ENCODE measurements at places on chromosomes 1 and 21. TPM values are rescaled to one million over a fixed set of nuclear protein-coding genes. Genes with fewer than 3 reads are reported as not detected.
A peak's percentile ranks its signal among the peaks of the same experiment; 100 is the strongest.

DNA sequence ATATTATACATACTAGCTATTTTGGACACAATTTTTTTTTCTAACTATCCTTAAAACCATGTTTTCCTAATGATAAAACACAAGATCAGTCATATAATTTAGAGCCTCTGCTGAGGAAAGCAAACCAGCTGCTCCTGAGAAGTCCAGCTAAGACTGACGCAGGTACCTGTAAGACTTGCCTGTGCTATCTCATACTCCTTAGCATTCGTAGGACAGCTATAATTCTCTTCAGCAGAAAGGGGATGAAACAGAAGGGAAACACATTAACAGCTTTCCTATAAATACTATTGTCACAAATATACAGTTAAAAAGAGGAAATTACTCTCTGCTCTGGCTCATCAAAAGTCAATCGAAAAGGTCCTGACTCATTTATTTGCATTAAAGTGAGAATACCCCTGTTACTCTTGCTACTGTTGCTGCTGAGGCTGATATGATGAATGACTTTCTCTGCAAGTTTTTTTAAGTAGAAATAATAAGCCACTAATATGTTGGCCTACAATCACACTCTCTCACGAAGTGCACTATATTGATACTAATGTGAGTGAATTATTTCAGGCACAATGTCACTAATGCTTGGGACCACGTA, 757.1 kb downstream of the KCNT2 start:
- no peak for DNase-seq
- H3K27me3 ChIP-seq = peaks cover 8% of the 10 kb centered on the region
- H3K36me3 ChIP-seq = no peaks in the 10 kb centered on the region
- no peak overlapping the region for H3K4me3 ChIP-seq
- H3K27ac ChIP-seq = no peak overlapping the region

- no peak for DNase-seq
- H3K27ac ChIP-seq = no peak overlapping the region
- H3K4me1 ChIP-seq = no peaks in the 10 kb centered on the region
- no peaks in the 10 kb centered on the region for H3K36me3 ChIP-seq
- H3K4me3 ChIP-seq = no peak overlapping the region
These were observed 267.6 kb downstream of the GPATCH2 start for GRCh38 chr1:217363319-217363718.

- peak overlapping the region; percentile 92 for H3K27ac ChIP-seq
- no peak overlapping the region for H3K4me3 ChIP-seq
- H3K27me3 ChIP-seq = no peaks in the 10 kb centered on the region
- H3K4me1 ChIP-seq = peaks cover 98% of the 10 kb centered on the region
- no peaks in the 10 kb centered on the region for H3K36me3 ChIP-seq
- DNase-seq = peak; percentile 45
These were observed 71.7 kb downstream of the JAK1 start for GRCh38 chr1:64894438-64895196.

GRCh38 chr1:191222206-191222605, 744.5 kb upstream of the BRINP3 start:
- H3K27me3 ChIP-seq = no peaks in the 10 kb centered on the region
- H3K36me3 ChIP-seq = no peaks in the 10 kb centered on the region
- DNase-seq = no peak

- no peak overlapping the region for H3K27ac ChIP-seq
- no peak for DNase-seq
- peaks cover 2% of the 10 kb centered on the region for H3K36me3 ChIP-seq
- H3K27me3 ChIP-seq = no peaks in the 10 kb centered on the region
- peaks cover 3% of the 10 kb centered on the region for H3K4me1 ChIP-seq
These were observed 8.6 kb downstream of the MORN1 start for GRCh38 chr1:2382621-2383361.

The CHI3L2 gene
- total RNA-seq = not detected

The LMOD1 gene
- total RNA-seq = not detected

The KCNN3 gene
- 1.5 TPM for total RNA-seq

- H3K27me3 ChIP-seq = no peaks in the 10 kb centered on the region
- H3K4me3 ChIP-seq = no peak overlapping the region
- peaks cover 76% of the 10 kb centered on the region for H3K36me3 ChIP-seq
- DNase-seq = no peak
These were observed 61.2 kb downstream of the SYT6 start for GRCh38 chr1:114092186-114093062.

- peaks cover 54% of the 10 kb centered on the region for H3K4me1 ChIP-seq
- H3K27me3 ChIP-seq = no peaks in the 10 kb centered on the region
- no peaks in the 10 kb centered on the region for H3K36me3 ChIP-seq
- H3K4me3 ChIP-seq = no peak overlapping the region
- DNase-seq = no peak
These were observed 1.9 kb upstream of the NAV1 start for GRCh38 chr1:201537028-201537427.

The C8B gene
- total RNA-seq = not detected

- peak; percentile 32 for DNase-seq
- H3K27me3 ChIP-seq = no peaks in the 10 kb centered on the region
- no peak overlapping the region for H3K4me3 ChIP-seq
- no peak overlapping the region for H3K27ac ChIP-seq
- H3K36me3 ChIP-seq = no peaks in the 10 kb centered on the region
These were observed 29.0 kb downstream of the GREM2 start for GRCh38 chr1:240582953-240583352.

DNA sequence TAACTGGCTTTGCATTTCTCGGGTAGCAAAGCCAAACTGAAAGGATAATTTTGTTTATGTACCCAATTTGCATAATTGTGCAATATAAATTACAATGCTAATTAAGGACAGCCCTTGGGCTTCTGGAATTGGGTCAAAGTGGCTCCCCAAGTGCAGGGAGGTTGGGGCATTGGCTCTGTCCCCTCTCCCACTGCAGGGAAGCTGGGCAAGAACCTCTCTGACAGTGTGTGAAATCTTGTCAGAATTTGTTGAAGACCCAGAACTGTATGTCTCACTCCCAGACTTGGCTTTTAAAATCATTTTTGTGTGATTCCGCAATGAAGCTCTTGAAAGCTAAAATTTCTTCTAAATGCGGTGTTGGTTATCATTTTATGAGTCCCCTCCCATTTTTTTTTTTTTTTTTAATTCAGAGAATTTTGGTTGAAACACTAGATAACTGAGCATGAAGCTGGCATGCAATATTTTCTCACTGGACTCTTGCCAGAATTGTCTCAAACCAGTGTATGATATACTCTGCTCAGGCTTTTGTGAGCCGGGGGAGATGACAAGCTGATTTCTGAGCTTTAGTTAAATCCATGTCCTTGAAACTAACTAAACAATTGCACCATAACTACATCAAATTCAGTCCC, 878.9 kb upstream of the CXADR start:
- no peaks in the 10 kb centered on the region for H3K36me3 ChIP-seq
- no peak for DNase-seq
- no peak overlapping the region for H3K27ac ChIP-seq
- no peaks in the 10 kb centered on the region for H3K27me3 ChIP-seq
- no peaks in the 10 kb centered on the region for H3K4me1 ChIP-seq
- no peak overlapping the region for H3K4me3 ChIP-seq

The TINAGL1 gene
- not detected for total RNA-seq

GRCh38 chr1:36081926-36082485, 1.9 kb upstream of the TEKT2 start:
- no peaks in the 10 kb centered on the region for H3K4me1 ChIP-seq
- H3K4me3 ChIP-seq = no peak overlapping the region
- H3K27me3 ChIP-seq = no peaks in the 10 kb centered on the region
- no peak overlapping the region for H3K27ac ChIP-seq
- no peaks in the 10 kb centered on the region for H3K36me3 ChIP-seq

- H3K4me3 ChIP-seq = peak overlapping the region; percentile 81
- H3K27me3 ChIP-seq = no peaks in the 10 kb centered on the region
- peaks cover 31% of the 10 kb centered on the region for H3K4me1 ChIP-seq
These were observed 2.0 kb upstream of the EFNA4 start for GRCh38 chr1:155061381-155062150.

The CSF3R gene
- not detected for total RNA-seq
